ENCODE measurements at places on chromosomes 2 and 18.

DNA sequence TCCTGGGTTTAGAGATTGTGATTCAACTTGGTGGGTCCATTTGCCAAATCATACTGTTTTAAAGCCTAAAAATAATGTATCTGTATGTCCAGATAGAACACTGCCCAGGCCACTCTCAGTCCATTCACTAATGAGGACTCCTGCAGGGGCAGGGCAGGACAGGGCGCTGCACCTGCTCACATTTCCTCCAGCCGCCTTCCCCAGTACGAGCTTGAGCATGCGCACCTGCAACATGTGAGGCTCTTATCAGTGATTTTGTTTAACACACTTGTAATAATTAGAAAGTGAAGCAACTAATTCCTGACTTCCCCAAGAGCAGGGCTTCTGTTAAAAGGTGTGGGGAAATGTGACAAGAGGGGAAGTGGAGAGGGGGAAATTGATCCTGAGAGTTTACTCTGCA lies 89.7 kb downstream of the AFF3 start:
- DNase-seq = no peak

GRCh38 chr2:219496825-219497494 lies 1.7 kb upstream of the GMPPA start:
- no peak for DNase-seq

GRCh38 chr2:120761164-120761861 lies 25.6 kb downstream of the GLI2 start:
- DNase-seq = no peak

DNA sequence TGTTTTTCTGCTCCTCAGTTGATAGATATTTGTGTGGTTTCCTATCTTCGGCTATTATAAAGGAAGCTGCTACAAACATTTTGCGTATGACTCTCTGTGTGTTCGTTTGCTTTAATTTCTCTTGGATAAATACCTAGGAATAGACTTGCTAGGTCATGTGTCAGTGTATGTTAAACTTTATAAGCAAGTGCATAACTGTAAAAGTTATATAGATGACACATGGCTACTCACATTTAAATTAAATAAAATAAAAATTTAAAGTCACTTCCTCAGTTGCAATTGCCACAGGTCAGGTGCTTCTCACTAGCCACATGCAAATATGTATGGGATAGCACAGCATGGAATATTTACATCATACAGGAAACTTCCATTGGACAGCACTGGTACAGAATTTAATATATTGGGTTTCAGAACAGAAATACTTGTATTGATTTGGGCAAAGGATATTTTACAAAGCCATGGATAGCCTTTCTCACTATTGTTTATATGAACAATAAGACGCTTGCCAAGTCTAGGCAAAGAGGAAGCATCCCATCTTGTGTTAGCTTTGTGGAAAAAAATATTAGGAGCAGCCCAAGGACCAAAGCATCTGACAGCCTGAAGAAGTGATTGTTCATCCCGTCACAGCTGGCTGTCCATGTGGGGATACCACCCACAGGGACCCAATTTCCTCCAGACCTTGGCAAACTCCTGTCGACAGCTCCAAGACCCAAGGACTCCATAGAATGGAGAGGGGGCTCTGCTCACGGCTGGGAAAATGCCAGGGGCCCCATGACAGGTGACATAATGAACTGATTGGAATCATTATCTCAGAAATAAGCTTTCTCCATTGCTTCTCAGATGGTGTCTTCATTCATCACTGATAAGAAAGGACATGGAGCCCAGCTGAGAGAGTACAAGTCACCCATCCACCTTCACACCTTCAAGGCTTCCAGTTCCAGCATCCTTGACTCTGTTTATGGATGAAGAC lies 196.7 kb downstream of the SH3BP4 start:
- DNase-seq = no peak

GRCh38 chr2:61011678-61012077 lies 5.8 kb upstream of the PEX13 start:
- DNase-seq = no peak

DNA sequence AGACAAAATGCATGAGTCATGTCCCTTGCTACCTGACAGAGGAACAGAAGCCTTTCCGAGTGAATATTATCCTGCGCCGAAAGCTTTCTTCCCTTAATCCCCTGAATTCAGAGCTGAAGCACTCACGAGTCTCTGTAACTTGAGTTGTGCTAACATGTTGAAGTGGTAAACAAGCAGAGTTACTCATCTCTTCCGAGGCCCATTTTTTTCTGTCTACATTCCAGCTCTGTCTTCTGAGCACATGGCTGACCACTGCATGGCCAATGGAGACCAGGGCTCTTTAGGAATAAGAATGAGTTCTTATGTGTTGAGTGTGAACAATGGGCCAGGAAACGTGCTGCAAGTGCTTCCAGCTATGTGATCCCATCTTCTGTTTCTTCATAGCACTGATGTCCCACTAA lies 73.1 kb upstream of the PID1 start:
- no peak for DNase-seq

- no peak for DNase-seq
These were observed 15.3 kb upstream of the RGPD4 start for GRCh38 chr2:107811411-107811810.

GRCh38 chr2:58110765-58111164 lies 64.2 kb downstream of the VRK2 start:
- DNase-seq = no peak

DNA sequence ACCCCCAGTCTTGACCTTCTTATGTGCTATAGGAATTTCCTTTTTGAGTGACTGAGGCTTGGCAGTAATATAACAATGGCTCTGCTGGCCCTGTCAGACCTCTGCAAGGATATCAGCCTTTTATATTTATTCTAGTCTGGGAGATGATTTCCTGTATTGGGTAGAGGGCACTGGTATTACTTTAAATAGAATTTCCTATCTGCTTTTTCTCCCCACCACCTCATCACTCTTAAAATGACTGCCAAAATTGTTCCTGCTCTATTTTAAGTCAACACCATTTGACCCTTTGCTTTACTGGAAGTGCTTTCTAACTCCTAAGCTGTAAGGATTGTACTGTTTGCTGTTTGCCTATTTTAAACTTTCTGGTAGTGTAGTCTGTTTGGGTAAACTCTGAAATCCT lies 658.4 kb upstream of the FSHR start:
- DNase-seq = no peak

- no peak for DNase-seq
These were observed 123.9 kb downstream of the PLEKHM3 start for GRCh38 chr2:207901401-207901800.

DNA sequence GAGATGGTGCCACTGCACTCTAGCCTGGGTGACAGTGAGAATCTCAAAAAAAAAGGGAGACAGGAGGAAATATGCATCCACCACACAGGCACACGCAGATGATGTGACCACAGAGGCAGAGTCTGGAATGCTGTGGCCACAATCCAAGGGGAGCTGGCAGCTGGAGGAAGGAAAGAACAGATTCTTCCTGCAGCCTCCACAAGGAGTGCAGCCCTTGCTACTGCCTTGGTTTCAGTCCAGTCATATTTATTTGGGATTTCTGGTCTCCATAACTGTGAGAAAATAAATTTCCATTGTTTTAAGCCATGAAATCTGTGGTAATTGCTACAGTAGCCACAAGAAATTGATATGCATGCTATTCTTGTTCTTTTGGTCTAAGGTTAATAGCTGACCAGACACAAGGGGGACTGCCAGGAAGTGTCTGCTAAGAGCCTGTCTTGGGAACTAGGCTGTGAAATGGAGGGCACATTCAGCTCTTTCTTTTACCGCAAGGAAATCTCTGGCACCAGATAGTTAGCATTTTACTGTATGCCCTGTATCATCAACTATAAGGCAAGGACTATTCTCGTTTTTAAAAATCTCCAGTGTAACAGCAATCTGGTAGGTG lies 133.1 kb upstream of the SEC11C start:
- no peak for DNase-seq

DNA sequence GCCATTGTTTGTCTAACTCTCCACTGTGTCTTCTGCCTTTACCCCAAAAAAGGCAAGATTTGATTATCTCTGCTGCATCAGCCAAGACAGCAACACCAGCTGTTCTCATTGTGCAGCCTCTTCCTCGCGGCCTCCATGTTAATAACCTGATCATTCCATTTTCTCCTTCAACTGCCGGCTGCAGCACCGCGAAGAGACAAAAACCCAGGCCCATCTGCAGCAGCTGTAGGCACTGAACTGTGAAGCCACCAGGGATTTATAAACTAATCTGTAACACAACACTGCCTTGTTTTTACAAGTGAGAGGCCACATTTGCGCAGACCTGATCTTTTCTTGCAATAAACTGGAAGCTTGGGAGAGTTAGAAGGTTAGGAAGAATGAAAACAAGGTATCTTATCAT lies 147.8 kb downstream of the SATB2 start:
- DNase-seq = no peak

DNA sequence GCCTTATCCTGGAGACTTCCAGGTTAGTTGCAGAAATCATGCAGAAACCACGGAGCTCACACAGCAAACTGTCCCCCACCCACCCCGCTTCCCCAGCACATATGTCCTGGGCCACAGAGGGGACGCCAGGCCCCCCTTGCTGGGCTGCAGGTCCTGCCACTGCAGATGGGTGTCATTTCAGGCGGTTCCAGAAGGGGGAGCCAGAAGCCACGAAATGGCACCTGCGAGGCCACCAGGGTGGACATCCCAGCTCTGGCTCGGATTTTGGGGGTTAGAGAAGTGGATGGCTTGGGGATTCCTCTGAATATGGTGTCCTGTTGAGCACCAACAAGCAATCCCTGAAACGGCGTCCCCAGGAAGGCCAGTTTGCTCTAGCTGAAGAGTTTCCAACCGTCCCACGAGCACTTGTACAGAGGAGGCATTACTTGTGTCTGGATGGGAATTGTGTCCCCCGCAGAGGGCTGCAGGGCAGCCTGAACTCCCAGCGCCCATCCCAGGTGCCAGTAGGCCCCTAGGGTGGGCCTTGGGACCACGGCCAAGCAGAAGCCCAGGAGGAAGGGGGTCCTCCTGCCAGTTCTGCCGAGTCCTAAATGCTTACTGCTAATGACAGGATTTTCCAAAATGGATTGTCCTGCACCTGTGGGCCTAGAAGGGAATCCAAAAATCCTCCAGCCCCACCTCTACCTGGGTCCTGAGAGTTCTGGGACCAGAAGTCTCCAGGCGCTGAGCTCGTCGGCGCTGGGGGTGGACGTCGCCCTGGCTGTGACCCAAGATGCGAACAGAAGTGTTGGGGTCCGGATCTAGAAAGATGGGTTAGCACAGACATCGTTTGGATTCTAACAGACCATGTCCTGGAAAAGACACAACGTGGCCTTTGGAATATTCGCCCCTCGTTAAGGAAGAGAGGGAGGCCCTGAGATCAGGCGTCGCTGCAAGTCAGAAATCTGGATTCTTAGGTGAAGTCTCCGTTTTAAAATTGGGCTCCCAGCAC lies 14.6 kb upstream of the NFATC1 start:
- peak; percentile 86 for DNase-seq

DNA sequence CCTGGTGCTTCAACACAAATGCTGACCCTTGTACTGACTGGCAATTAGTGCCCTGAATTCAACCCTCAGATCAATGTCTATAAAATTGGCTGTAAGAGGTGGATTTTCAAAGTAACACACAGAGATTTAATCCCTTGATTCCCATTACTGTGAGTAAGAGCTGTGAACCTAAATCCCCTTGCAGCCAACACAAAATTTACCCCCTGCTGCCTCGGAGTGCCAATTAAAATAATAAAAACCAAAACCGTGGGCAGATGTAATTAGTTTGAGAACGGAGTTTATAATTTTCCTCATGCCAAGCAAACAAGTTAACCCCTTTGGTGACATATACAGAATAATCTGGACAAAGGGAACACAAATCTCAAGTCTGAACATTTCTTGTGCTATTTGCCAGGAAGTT lies 55.8 kb upstream of the REV1 start:
- DNase-seq = no peak

DNA sequence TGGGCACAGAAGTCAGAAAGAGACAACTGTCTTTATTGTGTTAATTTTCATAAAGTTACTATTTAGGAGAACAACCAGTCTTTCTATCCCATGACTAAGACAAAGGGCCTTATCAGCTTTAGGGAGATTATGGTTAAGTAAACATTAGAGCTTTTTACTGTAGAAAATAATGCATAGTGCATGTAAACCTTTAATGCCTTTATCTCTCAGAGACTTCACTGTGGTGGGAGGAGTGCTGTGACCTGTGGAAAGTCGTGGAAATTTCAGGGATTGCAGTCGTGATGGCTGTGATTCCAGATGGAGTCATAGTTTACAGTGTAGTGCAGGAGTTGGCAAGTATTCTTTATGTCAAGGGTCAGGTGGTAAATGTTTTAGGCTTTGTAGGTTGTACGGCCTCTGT lies 15.8 kb downstream of the ZNF236 start:
- no peak for DNase-seq

DNA sequence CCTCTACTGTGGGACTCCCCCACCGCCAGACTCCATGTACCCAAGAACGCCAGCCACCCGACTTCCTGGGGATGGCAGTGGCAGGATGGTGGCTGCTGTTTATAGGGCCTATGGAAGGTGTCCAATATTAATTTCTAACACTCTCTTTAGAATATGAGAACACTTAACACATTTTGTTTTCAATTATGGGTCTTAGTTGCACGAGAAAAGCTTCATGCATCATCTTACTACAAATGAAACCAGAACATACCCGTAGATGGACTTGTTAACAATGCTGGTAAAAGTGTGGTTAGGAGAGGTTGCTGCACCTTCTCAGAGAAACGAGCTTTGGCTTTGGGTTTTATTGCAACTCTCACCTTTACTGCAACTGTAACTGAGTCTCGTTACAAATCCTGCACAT lies 335.6 kb upstream of the ID2 start:
- no peak for DNase-seq

DNA sequence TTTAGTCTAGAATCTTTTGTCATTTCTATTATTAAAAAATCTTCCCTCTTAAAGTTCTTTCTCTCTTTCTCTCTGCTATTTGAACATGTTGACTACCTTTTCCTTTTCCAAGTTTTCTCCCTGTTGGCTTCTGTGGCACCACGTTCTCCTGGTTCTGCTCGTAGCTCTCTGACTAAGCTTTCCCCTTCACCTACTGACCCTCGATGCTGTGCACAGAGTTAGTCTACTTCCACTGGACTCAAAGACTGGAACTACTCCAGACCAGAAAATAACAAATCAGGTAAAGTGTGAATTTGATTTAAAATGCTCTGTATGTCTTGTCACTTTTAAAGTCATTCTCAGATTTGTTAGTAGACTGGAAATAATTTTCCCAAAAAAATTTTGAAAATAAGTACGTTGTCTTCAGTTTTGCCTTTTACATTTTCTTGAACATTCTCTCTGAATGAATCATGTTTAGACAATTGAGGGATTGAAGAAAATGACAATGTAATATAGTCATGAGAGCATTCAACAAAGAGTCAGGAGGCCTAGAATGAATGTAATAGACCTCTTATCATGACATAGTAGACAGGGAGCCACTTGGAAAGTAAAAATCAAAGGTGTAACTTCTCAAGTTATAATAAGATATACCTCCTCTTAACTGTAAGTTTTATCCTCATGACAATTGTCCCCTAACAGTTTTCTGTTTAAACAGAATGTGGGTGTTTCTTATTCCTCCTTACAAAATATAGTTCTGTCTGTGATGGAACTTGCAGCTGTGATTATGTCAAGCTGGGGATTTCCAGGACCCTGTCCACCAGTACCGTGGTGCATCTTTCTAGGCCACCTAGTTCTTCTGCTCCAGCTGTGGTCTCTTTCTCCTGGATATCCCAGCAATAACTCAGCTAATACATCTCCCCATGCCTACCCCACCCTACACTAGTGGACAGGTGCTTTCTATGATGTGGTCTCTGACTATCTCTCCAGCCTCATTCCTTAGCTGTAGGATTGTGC lies 25.5 kb downstream of the ITPRID2 start:
- no peak for DNase-seq
